Astrocyte of the hippocampus (primary cell): ENCODE measurements at places on chromosomes 2 and 18.

DNA sequence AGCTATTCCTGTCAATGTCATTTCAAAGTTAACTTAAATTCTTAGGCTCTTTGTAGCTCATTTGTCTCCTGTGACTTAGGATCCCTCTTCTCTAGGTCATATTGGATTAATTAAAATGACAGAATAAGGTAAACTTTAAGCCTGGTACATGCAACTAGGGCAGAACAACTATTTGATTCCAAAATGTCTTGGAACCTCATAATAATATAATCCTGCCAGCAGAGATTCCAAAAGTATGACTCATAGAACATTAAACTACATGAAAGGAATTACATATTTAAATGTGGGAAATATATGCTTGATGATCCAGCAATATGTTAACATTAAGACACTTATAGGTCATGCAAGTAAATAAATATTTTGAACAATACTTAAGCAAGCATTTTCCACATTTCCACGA is 63.3 kb downstream of the COL3A1 start:
- DNase-seq = peak; percentile 28

- DNase-seq = peak; percentile 74
Observed at GRCh38 chr2:181466661-181467576, 9.7 kb downstream of the ITGA4 start.

- DNase-seq = no peak
Observed at GRCh38 chr2:160989778-160990177, 170.4 kb upstream of the TANK start.

DNA sequence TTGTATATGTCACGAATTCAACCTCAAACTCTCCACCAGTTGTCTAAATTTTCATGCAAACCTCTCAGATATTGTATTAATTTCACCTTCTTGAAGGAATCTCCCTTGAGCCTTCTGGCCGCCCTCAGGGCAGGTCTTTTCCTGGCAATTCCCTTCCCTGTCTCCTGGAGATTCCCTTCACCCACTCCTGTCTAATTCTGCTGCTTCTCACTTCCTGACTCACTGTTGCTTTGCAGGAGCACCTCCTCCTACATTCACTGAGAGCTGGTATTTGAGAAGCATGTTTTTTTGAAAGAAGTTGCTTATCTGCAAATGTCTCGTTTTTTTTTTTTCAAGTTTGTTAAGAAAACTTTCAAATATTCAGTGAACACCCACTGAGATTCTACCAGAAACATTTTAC is 79.9 kb upstream of the OTOS start:
- peak; percentile 36 for DNase-seq

DNA sequence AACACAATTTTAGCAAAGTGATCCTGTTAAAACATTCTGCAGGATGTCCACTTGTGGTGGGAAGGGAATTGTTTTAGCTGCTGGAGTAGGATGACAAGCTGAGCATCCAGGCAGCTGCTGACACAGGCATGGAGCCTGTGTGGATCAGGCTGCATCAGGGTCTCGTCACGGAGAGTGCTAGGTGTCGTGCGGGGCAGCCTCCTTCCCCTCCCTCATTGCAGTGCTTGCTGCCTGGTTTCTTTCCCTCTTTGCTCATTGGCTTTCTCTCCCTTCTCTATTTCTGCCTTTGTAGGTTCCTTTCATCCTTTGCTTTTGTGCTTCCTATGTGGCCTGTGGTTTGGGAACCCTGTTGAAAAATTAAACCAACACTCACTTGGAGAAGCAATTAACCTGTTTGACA is 172.9 kb downstream of the TPGS2 start:
- DNase-seq = peak; percentile 31
